ENCODE measurements at places on chromosomes 2 and 18. TPM values are rescaled to one million over a fixed set of nuclear protein-coding genes. Genes with fewer than 3 reads are reported as not detected.

Gene DNMT3A
- 85.2 TPM for total RNA-seq

DNA sequence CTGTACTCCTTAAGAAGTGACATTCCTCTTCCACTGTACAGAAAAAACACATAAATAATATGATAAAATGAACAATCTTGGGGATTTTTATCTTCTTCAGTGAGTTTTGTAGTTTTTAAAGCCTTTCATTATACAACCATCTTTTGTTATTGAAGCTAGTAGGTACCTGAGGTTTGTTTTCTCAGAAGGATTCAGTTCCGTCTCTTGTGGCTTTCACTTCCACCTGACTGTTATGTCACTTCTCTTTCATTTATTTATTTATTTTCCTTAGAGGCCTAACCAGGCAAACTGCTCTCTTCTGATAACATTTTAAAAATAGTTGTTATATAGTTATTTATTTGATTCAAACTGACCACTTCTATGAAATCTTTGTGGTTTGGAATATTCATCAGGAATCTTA, 464.2 kb downstream of the CCDC85A start:
- H3K36me3 ChIP-seq, result no peaks in the 10 kb centered on the region
- no peak for DNase-seq
- H3K4me1 ChIP-seq, result peaks cover 3% of the 10 kb centered on the region
- H3K4me3 ChIP-seq, result no peak overlapping the region

DNA sequence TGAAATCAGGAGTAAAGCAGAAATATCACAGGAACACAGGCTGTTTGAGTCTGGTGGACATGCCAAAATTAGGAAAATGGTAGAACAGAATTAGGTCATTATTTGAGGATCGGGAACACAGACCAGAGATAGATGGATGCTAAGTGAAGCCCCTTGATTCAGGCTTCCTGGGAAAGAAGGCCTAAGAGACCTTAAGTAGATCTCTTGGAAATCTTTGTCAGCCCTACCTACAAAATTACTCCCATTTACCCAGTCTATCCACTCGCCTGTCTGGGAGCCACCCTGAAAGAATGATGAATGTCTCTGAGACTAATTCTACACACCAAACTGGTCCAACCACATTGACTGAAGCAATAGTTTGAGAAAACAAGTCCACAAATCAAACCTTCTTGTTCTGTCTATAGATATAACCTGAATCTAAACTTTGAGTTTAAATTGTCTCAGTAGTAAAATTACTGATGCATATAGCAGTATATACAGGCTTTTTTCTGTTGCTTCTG, 36.6 kb upstream of the TANK start:
- H3K4me3 ChIP-seq, result peak overlapping the region; percentile 39
- no peaks in the 10 kb centered on the region for H3K27me3 ChIP-seq
- peak overlapping the region; percentile 94 for H3K27ac ChIP-seq
- H3K36me3 ChIP-seq, result no peaks in the 10 kb centered on the region

- peak; percentile 75 for DNase-seq
- no peaks in the 10 kb centered on the region for H3K27me3 ChIP-seq
- H3K36me3 ChIP-seq, result peaks cover 16% of the 10 kb centered on the region
- no peak overlapping the region for H3K4me3 ChIP-seq
- H3K4me1 ChIP-seq, result no peaks in the 10 kb centered on the region
- no peak overlapping the region for H3K27ac ChIP-seq
These were observed 51.3 kb downstream of the ANKMY1 start for GRCh38 chr2:240506406-240507059.

DNA sequence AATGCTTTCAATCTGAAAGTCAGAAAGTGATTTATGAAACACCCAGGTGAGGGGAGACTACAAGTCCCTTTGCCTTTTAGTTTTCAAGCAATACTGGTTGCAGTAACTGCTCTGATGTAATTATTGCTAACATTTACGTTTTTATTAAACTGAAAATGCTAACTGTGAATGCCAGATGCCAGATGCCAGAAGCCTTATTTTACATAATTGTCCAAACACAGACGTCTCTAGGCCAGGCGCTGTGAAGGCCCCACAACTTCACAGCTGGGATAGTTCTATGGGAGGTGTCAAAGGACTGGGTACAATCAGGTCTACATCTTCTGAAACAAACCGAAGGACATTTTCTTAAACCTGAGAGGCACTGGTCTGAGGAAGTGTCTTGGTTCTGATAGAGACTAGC, 27.5 kb upstream of the MSGN1 start:
- no peaks in the 10 kb centered on the region for H3K4me1 ChIP-seq
- peaks cover 3% of the 10 kb centered on the region for H3K36me3 ChIP-seq
- DNase-seq, result no peak
- peaks cover 16% of the 10 kb centered on the region for H3K27me3 ChIP-seq
- H3K27ac ChIP-seq, result no peak overlapping the region
- H3K4me3 ChIP-seq, result no peak overlapping the region

GRCh38 chr2:121778741-121779487, 23.5 kb downstream of the TSN start:
- peaks cover 10% of the 10 kb centered on the region for H3K4me1 ChIP-seq
- DNase-seq, result no peak
- no peak overlapping the region for H3K27ac ChIP-seq
- H3K4me3 ChIP-seq, result no peak overlapping the region
- no peaks in the 10 kb centered on the region for H3K36me3 ChIP-seq

GRCh38 chr2:101398116-101398821, 11.0 kb upstream of the CREG2 start:
- H3K4me1 ChIP-seq, result peaks cover 10% of the 10 kb centered on the region
- DNase-seq, result no peak
- H3K4me3 ChIP-seq, result no peak overlapping the region
- H3K36me3 ChIP-seq, result no peaks in the 10 kb centered on the region

Measured in osteocyte (in vitro differentiated cells).